Bronchial epithelial cell (primary cell): ENCODE measurements at places on chromosomes 1 and 21. TPM values are rescaled to one million over a fixed set of nuclear protein-coding genes. Genes with fewer than 3 reads are reported as not detected.

GRCh38 chr1:109595531-109595930 lies 23.9 kb downstream of the GNAT2 start:
- peak; percentile 86 for DNase-seq

The PTGFR gene
- total RNA-seq, result 0.13 and 0.26 TPM in 2 replicates

DNA sequence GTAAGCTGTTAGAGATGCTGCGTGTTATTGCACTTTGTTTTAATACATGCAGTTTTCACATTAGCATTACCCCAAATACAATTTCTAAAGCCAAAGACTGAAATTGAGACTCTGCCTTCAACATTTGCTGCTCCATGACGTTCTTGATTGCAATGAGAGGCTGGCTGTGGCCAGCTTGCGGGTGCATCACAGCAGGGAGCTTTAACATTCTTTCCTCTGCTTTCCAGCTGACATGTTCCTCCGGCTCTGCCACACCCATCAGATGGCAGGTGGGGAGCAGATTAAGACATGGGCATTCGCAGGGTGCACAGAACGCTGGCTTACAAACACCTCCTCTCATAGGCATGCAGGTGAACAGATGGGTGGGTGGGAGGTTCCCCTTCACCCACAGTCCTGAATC lies 314.1 kb downstream of the DISC1 start:
- DNase-seq, result no peak

GRCh38 chr21:44356636-44357035 lies 3.2 kb downstream of the TRPM2 start:
- no peak for DNase-seq

The MAN1C1 gene
- total RNA-seq, result under 0.01 and 0.26 TPM in 2 replicates

DNA sequence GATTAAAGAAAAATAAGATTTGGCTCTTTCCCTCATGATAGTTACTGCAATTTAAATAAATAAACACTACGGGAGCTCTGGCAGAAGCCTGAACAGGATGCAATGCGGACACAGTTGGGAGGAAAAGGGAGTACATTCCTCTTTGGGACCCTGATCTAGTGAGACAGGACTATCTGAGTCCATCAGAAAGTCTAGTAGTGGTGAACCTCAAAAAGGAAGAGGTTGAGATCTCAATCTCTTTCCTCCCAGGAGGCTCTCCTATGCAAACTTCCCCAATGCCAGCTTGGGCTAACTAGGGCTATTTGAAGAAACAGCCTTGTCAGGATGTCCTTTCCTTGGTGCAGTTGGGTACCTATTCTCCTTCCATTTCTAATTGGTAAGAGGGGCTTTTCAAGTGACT lies 4.9 kb upstream of the ABCD3 start:
- DNase-seq, result no peak

GRCh38 chr1:95659588-95659987 lies 425.6 kb downstream of the RWDD3 start:
- DNase-seq, result no peak

- DNase-seq, result peak; percentile 95
These were observed 46.4 kb downstream of the ELF3 start for GRCh38 chr1:202056644-202057334.

DNA sequence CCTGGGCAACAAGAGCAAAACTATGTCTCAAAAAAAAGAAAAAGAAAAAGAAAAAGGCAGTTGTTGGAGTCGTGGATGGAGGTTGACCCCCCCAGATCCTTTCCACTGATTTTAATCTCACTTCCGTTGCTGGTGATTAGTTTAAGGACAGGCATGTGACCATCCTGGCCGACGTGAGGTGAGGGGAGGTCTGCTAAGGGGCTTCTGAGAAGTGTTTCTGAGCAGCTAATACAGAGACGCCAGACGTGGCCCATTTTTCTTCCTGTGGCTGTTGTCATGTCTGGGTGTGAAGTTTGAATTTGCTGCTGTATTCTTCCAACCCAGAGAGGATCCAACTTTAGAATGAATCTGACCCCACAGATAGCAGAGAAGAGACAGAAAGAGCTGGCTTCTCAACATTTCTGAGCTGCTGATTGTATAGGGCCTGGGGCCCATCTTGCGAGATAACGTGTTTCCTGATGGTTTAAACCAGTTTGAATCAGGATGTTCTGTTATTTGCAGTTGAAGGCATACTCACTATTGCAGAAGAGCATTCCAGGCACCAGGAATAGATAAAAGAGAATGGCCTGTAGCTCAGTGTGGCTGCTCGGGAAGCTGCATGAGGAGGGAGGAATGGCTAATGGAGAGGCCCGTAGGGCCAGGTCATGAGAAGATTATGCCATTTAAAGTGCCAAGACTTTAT lies 22.8 kb upstream of the SSBP3 start:
- no peak for DNase-seq

GRCh38 chr1:185157599-185158412 lies 839 bp downstream of the SWT1 start:
- DNase-seq, result peak; percentile 30

- peak; percentile 10 for DNase-seq
These were observed 10.2 kb downstream of the VN1R5 start for GRCh38 chr1:247266053-247266452.

DNA sequence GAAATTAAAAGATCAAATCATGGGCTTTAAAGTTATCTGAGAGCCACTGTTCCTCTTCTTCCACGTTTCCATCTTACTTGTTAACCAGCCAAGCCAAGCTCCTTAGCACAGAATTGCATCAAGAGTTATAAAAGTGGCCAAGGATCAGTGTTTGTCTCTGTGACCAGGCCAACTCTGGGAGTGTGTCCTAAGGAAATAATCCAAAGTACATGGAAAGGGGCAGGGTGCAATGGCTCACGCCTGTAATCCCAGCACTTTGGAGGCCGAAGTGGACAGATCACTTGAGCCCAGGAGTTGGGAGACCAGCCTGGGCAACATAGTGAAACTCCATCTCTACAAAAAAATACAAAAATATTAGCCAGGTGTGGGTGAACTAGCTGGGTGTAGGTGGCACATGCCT lies 10.0 kb upstream of the MPZL1 start:
- DNase-seq, result no peak

The CD1D gene
- 3.1 and 3.9 TPM in 2 replicates for total RNA-seq

The PLEKHG5 gene
- 42.9 and 45.2 TPM in 2 replicates for total RNA-seq

The FCRL5 gene
- not detected in 2 replicates for total RNA-seq

DNA sequence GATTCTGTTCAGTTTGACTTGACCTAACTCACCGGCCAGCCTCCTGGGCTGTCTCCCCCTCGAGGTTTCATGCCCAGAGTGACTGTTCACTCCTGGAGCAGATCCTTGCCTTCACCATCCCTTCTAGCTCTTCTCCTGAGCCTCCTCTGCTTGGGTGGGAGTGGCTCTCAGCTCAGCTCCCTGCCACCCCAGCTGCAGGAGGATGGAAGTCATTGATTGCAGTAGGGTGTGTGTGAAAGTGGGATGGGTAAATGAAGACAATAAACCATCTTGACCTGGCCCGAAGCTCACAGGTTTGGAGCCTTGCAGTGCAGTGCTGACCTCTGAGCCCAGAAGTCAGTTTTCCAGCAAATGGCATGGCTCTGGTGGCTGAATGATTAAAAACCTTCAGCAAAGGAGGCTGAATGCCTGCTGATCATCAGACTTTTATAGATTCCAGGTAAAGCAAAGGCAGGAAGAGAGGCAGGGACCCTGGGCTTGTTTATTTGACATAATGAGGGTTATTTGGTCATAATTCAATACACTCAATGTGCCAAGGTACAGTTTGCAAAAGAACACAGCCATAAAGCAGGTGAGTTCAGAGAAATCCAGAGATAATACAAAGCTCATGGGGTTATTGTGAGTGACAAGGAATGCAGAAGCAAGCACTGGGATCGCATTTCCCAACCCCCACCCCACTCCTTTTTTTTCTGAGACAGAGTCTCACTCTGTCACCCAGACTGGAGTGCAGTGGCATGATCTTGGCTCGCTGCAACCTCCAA lies 17.5 kb upstream of the TFF3 start:
- DNase-seq, result no peak

The TTC24 gene
- not detected in 2 replicates for total RNA-seq

DNA sequence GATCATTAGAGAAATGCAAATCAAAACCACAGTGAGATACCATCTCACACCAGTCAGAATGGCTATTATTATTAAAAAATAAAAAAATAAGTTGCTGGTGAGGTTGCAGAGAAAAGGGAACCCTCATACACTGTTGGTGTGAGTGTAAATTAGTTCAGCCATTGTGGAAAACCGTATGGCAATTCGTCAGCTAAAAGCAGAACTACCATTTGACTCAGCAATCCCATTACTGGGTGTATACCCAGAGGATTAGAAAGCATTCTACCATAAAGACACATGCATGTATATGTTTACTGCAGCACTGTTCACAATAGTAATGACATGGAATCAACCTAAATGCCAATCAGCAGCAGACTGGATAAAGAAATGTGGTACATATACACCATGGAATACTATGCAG lies 42.2 kb downstream of the GIPC2 start:
- no peak for DNase-seq

DNA sequence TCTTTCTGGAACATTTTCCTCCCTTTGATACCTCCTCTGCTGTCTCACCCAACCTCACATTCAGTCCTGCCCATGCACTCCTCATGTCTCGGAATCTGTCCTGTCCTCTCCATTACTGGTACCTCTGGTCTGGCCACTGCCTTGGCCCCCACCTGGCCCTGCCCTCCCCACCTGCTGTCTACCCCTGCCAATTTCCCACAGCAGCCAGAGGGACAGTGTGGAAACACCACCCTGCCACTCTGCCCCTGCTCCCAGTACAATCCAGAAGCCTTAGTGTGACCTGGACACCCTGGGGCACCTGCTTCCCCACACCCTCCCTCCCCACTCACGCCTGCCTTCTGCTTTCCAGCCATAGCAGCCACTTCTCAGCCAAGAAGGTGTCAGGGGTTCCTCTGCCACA lies 534.4 kb downstream of the MATN1 start:
- no peak for DNase-seq

The KIF14 gene
- total RNA-seq, result 0.51 and 0.79 TPM in 2 replicates

- DNase-seq, result peak; percentile 81
These were observed 9.2 kb upstream of the UQCRHL start for GRCh38 chr1:15816674-15817073.

The ZMYM1 gene
- 21.0 and 23.2 TPM in 2 replicates for total RNA-seq

- DNase-seq, result no peak
These were observed 184.7 kb downstream of the TOMM20 start for GRCh38 chr1:234943836-234944402.

DNA sequence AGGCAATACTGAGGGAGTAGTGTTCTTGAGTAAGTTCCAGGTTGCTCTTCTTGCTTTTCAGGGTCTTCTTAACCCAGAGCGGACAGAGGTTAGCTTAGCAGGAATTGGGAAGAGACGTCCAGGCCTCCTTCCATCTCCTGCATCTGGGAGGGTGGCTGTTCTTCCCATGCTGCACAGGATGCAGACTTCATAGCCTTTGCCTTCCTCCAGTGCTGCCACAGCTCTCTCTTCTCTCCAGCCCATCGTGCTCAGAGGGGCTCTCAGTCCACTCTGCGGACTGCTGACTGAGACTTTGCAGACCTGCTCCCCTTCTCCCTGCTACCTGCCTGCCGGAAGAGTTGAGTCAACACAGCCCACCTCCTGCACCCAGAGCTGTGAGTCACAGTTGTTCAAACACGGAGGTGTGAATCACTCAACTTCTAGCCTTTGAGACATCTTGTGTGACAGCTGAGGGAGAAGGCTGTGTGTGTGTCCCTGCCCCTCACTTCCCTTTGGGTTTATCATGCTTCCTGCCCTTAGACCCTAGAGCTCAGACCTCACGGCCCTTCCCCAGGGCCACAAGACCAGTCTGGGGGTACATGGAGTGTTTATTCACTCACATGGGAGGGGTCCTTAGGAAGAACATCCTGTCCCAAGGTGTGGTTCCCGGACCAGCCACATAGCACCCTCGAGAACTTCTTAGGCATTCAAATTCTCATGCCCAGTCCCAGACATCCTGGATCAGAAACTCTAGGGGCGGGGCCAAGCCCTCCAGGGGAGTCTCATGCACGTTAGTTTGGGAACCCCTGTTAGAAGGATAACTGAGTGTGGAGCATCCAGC lies 158.3 kb upstream of the CACNA1E start:
- peak; percentile 97 for DNase-seq

GRCh38 chr1:110412576-110412975 lies 5.1 kb upstream of the LAMTOR5 start:
- peak; percentile 70 for DNase-seq

- no peak for DNase-seq
These were observed 1.4 kb downstream of the CITED4 start for GRCh38 chr1:40860706-40861223.

DNA sequence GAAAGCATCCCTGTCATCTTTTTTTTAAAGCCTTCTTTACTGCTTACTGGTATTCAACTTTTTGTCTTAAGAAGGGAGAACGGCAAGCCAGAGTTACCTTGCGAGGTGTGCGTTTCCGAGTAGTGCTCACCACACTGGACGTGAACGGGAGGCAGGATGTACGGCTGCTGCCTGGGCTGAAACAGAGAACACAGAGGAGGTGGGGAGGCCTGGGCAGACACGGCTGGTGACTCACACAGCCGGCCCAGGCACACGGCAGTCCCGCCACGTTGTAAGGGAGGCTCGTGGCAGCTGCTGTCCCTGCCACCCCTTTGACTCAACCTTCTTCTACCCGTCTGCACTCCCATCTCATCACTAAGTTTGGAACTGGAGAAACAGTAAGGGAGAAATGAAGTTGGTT lies 105.8 kb downstream of the SMYD2 start:
- DNase-seq, result peak; percentile 47

- no peak for DNase-seq
These were observed 654.6 kb upstream of the NEGR1 start for GRCh38 chr1:72936942-72937341.

The CHI3L2 gene
- total RNA-seq, result 0.26 TPM in 1 of 2 replicates, not detected in the other

The STUM gene
- not detected in 2 replicates for total RNA-seq

The CLCA1 gene
- total RNA-seq, result 0.26 TPM in 1 of 2 replicates, not detected in the other

DNA sequence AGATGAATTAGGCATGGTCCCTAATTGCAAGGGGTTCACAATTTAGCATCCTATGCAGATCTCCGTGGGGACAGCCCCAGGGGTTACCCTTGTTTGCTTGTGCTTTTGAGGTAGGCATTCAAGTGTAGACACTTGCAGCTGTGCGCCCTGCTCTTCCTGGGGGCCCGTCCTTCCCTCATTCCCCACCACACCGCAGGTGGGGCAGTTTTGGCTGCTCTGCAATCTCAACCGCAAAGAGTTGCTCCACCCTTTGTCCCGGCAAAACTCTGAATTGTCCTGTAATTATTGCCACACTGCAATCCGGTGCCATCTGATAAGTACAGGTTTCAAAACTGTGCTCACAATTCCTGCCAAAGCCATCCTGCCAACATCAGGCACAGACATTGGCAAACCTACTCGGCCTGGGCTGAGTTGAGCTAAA lies 65.4 kb upstream of the LYST start:
- DNase-seq, result peak; percentile 54

The RAD54L gene
- 0.13 and 0.26 TPM in 2 replicates for total RNA-seq

The ACKR1 gene
- not detected in 2 replicates for total RNA-seq

- no peak for DNase-seq
These were observed 5.2 kb downstream of the TBX15 start for GRCh38 chr1:118982821-118983557.
